ENCODE measurements at places on chromosomes 5 and 9.

DNA sequence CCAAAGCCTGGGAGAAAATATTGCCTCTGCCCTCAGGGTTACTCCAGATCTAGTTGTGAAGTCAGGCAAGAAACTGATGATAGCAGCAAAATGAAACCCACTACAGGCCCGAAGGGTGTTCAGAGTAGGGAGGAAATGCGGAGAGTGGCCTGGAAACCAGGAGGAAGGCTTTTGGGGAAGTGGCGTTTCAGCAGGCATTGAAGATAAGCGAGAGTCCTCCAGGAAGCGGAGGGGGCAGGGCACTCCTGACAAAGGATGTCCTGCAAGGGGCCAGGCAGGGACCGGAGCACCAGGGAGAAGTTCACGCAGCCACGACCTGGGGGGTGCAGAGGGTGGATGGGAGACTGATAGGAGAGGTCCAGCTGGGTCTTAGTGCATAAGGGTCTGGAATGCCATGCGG is 7.8 kb upstream of the FOXI1 start:
- no peak for DNase-seq

- no peak for DNase-seq
These were observed 32.4 kb upstream of the CAST start for GRCh38 chr5:96629774-96630173.

GRCh38 chr9:28471261-28471660 is 898.0 kb upstream of the C9orf72 start:
- no peak for DNase-seq

DNA sequence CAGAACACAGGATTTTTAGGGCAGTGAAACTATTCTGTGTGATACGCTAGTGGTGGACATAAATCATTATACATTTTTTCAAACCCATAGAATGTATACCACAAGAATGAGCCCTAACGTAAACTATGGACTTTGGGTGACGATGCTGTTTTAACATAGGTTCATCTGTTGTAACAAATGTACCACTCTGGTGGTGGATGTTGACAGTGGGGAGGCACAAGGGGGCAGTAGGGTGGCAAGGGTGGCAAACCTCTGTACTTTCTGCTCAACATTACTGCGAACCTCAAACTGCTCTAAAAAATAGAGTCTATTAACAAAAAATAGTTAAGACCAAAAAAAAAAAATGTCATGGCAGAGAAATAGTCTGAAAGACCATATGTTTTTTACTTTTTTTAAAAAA is 9.1 kb upstream of the MVB12B start:
- no peak for DNase-seq

GRCh38 chr9:9881692-9882091 is 731.1 kb downstream of the PTPRD start:
- DNase-seq: no peak
